Midbrain (tissue), 1 donor: ENCODE measurements at places on chromosomes 7 and 10.
A peak's percentile ranks its signal among the peaks of the same experiment; 100 is the strongest.

GRCh38 chr7:112238852-112239610, 32.5 kb downstream of the ZNF277 start:
- DNase-seq, result no peak

DNA sequence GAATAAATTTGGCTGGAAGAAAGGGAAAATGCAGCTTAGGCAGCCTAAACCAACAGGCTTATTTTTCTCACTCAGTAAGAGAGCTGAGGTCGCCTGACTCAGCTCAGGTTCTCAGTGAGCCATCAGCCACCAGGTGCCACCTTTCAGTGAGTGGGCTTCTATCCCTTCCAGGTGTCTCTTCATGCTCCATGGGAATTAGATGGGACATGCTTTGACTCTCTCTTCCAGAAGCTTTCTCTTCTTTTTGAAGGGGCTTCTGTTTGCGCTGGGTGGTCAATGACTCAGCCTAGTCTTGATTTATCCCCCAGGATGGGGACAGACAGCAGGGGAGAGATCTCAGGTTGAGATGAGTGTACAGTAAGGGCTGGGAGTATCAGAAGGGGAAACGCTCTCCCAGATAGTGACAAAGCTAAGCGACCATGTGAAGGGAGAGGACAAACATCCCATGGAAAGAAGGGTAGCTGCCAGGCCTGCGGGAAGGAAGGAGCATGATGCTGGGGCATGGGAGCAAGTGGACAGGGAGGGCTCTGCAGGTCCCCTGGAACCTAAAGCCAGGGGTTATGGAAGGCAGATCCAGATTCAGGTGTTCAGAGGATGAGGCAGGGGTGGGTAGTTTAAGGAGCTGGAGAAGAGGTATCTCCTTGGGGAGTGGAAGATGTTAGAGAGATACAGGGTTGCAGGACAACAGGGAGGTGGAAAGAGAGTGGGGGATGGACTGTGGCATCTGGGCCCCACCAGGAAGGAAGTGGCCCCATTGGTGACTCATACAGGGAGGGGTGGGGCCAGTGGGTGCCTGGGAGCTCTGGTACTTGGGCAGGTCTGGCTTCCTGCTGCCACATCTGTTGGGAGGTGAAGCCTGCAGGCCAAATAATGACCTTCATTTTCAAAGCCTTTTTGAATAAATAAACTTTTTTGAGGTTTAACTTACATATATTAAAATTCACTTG, 32.5 kb downstream of the OGDH start:
- no peak for DNase-seq

- no peak for DNase-seq
These were observed 383.1 kb upstream of the STEAP1 start for GRCh38 chr7:89771003-89771636.

- no peak for DNase-seq
These were observed 94.0 kb downstream of the NPSR1 start for GRCh38 chr7:34751725-34752643.

GRCh38 chr7:18421297-18422002, 74.1 kb upstream of the HDAC9 start:
- DNase-seq, result no peak

GRCh38 chr10:114266521-114266920, 27.5 kb downstream of the VWA2 start:
- no peak for DNase-seq

GRCh38 chr10:48206482-48207250, 67.8 kb downstream of the FRMPD2 start:
- no peak for DNase-seq

GRCh38 chr10:122458693-122459092, 2.7 kb upstream of the HTRA1 start:
- peak; percentile 37 for DNase-seq

DNA sequence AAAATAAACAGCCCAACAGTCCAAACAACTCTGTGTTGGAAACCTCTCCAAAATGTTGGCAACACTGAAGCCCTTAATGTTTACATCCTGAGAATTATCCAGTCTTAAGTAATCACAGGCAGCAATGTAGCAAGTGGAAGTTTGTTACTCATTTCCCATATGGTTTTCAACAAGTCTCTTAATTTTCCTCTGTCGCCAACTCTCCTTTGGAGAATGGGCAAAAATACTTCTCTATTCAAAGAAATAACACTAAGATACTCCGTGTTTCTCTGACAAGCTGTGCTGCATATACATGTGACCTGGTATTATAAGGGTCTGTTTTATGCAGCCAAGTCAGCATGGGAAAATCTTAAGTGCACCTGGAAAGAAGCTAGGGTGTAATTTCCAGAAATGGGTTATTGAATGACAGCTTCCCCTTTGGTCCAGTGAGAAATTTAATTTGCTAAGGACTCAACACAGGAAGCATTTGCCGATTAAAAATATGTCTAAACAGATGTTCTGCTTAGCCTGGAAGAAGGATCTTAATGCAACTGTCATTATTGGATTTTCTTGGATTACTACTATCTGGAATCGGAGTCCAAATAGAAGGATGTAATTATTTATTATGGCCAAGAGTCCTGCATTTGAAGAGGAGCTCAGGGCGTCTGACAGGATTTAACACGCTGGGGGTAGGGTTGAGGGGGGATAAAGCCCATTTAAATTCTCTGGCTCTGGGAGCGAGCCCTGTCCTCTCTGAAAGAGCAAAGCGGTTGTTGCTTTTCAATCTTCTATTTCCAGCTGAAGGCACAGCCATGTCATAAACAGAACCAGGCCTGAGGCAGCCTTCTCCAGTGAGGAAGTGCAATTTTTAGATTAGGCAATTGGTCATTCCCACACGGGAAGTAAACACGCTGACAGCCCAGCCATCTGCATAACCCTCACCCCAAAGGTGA, 73.1 kb downstream of the TLL2 start:
- no peak for DNase-seq

DNA sequence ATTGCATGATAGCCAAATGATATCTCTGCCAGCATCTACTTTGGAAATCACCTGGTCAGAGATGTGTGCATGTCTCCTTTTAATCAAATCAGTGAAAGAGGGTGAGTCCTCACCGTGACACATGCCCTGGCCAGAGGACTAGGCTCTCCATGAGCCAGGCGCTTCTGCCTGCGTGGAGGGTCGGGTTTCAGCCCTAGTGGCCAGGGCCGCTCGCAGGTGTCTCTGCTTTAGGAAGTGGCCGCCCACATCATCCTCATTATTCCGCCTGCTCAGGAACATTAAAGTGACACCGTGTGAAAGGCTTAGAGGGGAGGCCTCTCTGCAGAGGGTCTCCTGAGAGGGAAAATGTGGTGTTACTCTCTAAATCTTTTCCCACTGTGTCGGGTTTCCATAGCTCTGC, 173.6 kb upstream of the PRKCQ start:
- no peak for DNase-seq

DNA sequence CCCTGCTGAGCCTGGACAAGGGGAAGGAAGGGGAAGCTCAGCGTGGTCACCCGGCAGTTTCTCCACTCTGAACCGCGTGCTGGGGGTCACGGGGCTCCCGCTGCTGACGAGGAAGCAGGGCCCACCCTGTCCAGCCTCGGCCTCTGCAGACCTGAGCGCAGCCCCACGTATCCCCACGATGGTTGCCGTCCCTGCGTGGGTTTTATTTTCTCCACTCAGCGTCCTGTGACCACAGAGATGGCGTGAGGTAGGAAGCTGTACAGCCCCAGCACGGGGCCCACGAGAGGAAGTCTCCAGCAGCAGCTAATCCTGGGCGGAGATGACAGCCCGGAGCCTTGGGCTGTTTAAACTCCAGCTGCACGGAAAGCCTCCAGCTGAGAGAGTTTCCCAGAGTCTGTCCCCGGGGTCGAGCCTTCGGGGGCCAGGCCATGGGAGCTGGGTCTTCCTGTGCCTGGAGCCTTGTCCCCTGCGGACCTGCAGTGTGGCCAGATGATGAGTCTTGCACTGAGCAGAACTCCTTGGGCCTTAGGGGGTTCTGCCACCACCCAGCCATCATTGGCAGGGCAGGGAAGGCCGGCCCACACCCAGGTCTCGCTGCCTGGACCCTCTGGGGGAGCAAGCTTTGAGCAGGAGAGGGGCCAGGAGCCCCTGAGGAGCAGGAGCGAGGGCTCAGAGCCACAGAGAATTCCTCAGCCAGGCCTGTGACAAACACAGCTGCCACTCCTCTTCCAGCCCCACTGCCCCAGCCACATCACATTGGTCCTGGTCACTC, 72.8 kb upstream of the FAM20C start:
- DNase-seq, result peak; percentile 24

GRCh38 chr10:110057456-110057855, 49.7 kb downstream of the ADD3 start:
- no peak for DNase-seq

DNA sequence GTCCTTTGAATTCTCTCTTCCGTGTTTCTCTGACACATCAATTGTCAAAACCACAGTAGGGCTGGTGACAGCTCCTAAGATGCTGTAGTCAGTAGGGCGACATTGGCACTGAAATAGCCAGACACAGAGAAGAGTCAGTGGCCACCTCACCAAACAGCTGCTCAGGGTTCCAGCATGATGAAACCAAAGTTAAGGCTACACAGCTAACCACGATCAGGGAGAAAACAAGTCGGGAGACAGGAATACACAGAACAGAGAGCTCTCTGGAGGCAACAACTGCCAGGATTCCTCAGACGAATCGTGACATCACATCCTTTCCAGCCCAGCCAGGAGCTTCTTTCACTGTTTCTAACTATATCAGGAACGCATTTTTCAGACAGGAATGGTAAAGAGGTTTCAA, 922.2 kb downstream of the SORCS1 start:
- no peak for DNase-seq

DNA sequence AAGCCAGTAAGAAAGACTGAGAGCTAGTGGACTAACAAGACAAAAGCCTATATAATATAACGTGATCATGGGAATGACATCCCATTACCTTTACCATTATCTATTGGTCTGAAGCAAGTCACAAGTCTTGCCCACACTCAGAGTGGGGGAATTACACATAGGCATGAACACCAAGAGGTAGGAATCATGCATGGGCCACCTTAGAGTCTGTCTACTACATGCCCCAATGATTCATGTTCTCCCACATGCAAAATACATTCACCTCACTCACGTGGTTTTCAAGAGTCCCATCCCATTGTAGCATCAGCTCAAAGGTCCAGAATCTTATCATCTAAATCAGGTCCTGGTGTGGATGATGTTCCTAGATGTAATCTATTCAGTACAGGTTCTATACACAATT, 29.4 kb downstream of the DNAJC9 start:
- no peak for DNase-seq

DNA sequence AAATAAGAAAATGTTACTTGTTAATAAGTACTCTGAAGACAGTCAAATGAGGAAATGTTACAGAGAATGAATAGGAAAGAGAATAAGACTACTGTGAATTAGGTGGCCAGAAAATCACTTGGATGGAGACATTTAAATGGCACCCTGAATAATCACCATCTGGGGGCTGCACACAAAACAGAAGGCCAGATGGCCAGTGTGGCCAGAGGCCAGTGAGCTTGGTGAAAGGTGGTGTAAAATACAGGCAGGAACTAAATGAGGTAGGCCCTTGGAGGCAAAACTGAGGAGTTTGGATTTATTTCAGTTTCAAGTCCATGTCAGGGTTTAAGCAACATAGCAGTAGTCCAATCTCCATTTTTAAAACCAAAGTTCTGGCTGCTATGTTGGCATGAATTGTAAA, 126.7 kb downstream of the TSPAN12 start:
- DNase-seq, result no peak

DNA sequence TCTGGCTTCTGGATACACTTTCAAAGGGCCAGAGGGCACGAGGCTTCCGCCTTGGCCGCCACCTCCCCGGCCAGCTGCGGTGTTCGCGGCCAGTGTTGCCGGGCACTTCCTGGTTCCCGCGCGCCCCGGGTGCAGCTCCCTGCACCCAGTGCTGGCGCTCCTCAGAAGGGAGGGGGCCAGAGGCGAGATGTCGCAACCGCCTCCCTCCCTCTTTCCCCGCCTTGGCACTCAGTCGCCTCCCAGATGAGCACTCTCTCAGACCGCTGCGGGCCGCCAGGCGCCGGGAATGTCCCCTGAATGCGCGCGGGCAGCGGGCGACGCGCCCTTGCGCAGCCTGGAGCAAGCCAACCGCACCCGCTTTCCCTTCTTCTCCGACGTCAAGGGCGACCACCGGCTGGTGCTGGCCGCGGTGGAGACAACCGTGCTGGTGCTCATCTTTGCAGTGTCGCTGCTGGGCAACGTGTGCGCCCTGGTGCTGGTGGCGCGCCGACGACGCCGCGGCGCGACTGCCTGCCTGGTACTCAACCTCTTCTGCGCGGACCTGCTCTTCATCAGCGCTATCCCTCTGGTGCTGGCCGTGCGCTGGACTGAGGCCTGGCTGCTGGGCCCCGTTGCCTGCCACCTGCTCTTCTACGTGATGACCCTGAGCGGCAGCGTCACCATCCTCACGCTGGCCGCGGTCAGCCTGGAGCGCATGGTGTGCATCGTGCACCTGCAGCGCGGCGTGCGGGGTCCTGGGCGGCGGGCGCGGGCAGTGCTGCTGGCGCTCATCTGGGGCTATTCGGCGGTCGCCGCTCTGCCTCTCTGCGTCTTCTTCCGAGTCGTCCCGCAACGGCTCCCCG, at the start of gene FFAR4:
TSS of gene FFAR4 (plus strand) at position 231 of the 842 bp plus-strand sequence. CDS start at position 287, 56 bp downstream.
- no peak for DNase-seq

GRCh38 chr7:44911911-44912310, 26.6 kb upstream of the PURB start:
- DNase-seq, result no peak

GRCh38 chr10:5536486-5537081, 11.8 kb downstream of the CALML3 start:
- no peak for DNase-seq
